ENCODE measurements at places on chromosomes 7 and 10.

DNA sequence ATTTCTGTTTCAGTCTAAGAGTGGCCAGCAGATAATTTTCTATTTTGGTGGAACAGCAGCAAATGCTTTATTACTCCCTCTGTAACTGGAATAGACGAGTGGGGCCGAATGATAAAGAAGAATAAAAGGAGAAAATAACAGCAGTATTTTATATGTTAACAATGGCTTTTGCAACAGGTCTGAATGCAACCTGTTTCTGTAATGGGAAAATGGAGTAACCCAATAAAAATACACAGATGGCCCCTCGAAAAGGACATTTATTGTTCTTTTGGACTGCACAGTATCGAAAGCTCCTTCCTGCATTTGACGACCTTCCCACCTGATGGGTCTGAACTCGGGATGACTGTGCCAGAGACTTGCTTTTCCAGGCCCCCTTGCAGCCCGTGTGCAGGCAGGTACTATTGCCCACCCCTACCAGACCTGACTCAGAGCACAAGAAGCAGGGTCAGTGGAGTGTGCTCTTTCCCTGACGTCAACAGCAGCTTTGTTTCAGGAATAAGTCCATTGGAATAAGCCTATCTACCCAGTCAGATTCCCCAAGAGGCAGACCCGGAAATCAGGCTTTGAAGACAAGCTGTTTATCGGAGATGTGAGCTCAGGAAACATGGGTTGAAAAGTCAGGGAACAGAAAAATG lies 306.5 kb upstream of the NEBL start:
- no peak for DNase-seq

- no peak for DNase-seq
Observed at GRCh38 chr7:140876519-140877248, 48.0 kb downstream of the BRAF start.

DNA sequence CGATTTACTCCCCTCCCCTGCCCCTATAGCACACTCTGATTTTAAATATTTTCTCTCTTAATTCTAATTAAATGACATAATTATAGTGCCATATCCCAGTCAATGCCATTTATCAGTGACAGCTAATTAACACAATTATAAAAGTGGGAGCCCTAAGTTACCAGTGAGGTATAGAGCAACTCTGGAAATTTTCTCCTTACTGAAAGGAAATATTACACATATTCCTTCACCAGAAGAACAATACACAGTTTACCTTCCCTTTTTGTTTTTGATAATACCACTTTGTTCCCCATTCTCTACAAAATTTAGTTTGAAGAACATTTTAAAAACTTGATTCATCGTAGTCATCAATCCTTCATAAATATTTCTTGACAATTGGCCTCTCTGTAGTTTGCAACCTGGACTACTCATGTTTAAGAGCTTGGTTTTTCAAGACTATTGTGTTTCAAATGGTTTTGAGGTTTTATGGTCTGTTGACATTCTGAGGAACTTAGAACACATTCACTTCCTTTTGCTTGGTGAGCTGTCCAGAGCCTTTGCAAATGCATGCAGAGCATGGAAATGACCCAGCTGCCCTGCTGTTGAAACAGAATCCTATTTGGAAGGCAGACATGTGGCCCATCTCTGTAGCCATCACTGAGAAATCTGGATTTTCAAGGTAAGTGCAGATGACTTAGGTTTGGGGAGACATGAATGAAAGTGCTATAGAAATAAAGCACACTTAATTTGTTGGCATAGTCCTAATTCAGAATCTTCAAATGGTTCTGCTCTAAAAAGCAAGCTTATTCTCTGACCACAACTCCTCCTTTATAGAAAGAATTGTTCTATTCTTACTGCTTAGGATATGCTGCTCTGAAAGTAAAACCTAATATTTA lies at the start of gene GPR141:
GPR141 (plus strand) TSS at position 521 of the 875 bp plus-strand sequence. CDS start 56,628 bp downstream, outside the sequence.
- no peak for DNase-seq

DNA sequence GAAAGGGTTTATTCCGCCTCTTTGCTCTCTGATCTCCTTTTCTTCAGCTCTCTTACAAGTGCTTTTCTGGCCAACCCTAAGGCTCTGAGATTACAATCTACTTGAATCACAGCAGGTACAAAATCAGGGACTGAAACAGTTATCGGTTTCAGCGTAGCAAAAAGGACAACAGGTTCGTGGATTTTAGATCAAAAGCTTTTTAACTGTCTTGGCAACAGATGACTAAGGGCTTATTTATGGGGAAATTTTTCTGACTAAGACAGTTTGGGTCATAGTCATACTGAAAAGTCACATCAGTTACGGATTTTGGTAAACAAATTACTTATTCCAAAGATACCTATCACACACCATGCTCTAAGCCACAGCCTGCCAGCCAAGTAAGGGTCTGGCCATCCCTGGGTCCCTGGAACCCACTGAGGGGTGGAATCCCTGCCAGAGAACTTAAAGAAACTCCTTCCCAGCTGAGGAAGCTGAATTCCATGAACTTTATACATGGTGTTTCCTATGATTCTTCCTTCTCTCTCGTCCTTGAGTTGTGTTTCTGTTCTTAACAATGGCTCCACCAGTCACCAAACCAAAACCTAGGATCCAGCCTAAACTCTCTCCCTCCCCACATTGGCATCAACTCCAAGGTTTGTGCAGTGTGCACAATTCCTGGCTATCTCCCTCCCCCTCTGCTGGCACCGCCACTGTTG lies 169.3 kb downstream of the FAM107B start:
- DNase-seq = no peak

- no peak for DNase-seq
Observed at GRCh38 chr7:88140947-88141346, 78.9 kb downstream of the SRI start.

DNA sequence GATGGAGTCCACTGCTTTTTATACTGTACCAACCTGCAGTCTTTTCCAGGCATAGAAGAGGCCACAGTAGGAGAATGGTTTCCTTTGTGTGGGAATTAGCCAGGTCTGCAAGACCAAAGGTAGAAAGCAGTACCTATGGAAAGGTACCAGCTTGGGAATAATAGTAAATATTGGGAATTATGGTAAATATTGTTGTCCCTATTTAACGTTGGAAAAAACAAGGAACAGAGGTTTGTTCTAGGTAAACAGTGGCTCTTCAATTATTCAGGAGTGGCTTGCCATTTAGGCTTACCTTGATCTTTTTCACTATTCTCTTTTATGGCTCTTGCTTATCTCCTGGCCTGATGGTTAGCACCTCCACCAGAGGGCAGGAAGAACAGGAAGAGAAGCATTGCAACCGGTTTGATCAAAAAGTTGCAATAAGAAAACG lies 43.9 kb upstream of the GSAP start:
- DNase-seq = no peak

DNA sequence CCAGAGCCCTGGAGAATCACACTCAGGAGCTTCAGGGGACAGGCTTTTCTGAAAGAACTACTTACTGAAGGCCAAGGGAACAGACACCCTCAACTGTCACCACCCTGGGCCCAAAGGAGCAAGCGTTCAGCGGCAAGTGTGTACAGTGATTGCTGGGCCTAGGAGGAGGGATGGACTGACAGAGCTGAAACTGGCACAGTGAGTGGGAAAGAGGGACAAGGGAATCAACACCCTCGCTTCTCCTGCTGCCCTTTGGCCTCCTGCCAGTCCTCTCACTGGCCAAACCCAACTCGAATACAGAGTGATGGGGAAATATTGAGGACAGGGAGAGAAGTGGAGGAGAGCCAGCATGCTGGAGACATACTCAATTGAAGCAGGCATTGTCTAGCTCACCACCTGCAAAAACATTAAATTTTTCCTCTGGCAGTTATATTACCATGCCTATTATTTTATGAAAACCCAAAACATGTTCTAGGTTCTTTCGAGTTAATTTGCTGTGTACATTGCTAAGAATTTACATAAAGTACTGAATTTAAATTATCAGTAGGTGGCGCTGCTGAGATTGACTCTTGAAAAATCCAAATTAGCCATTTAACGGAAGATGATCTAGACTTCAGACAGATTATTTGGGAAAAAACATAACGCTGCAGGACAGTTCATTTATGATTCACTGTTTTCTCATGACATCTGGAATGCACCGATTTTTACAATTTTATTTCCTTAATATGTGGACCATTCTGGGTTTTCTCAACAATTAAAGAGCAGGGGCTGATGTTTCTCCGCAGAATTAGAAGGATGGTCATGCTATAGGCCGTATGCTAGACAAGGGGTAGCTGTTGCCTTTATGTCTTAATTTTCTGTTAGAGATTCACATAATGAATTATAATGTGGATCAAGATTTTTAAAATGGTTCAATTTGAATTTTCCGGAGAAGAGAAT lies 14.7 kb upstream of the TMEM236 start:
- DNase-seq = no peak

DNA sequence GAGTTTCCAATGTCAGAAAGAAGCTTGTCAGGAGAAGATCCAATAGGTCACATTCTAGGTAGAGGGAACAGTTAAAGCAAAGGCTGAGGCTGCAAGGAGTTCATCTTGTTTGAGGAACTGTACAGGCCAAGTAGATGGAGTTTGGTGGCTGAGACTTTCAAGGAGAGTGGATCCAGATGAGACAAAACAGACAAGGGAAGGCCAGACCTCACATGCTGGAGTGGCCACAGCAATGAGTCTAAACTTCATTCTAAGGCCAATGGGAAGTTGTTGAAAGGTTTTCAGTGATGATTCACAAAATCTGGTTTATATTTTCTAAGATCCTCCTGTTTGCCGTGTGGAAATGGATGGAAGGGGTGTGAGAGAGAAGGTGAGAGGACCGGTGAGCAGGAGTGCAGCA lies 40.0 kb downstream of the EPDR1 start:
- DNase-seq = no peak

DNA sequence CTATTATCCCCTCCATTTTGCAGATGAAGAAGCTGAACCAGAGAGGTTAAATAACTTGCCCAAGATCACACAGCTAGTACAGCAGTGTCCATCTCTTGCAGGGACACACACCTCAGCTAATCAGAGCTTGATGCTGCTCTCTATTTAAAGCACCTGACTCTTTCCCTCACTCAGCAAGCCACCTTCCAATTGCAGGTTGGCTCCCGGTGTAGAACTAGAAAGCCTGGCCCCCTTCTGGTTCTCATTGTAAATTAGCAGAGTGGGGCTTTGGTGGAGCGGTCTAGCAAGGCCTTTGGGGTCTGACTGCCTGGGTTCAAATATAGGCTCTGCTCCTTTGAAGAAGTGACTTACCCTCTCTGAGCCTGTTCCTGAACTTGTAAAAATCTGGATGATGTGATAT lies 176.4 kb downstream of the NEURL1 start:
- DNase-seq = no peak

DNA sequence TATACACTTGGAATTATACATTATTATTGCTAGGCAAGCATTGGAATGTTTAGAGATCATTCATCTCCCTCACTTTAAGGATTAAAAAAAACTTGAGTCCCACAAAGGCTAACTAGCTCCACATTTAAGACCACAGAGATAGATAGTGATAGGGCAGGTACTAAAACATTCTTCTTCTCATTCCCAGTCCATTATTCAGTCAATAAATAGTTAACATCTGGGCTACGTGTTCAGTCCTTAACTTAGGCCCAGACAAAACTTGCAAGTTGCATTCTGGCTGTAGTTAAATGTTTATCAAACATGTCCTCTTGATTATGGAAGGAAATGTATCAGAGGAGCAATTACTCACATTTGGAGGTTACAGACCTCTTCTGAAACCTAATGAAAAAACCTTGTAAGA lies 2.4 kb downstream of the GNG11 start:
- no peak for DNase-seq

- DNase-seq = no peak
Observed at GRCh38 chr10:128398118-128398517, 271.9 kb upstream of the MKI67 start.

DNA sequence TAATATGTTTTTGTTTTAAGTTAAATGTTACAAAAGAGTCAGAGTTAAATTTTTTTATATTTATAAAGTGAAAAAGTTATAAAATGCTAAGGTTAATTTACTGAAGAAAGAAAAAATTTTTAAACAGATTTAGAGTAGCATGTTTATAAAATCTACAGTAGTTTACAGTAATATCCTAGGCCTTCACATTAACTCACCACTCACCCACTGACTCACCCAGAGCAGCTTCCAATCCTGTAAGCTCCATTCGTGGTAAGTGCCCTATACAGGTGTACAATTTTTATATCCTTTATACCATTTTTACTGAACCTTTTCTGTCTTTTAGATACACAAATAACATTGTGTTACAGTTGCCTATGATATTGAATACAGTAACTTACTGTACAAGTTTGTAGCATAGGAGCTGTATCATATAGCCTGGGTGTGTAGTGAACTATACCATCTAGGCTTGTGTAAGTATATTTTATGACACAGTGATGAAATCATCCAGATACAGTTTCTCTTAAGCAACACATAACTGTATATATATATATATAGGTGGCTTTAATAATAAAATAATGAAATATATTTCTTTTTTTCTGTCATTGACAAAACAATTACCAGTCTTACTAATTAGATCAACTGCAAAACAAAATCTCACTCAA lies 79.6 kb downstream of the PTEN start:
- DNase-seq = no peak

DNA sequence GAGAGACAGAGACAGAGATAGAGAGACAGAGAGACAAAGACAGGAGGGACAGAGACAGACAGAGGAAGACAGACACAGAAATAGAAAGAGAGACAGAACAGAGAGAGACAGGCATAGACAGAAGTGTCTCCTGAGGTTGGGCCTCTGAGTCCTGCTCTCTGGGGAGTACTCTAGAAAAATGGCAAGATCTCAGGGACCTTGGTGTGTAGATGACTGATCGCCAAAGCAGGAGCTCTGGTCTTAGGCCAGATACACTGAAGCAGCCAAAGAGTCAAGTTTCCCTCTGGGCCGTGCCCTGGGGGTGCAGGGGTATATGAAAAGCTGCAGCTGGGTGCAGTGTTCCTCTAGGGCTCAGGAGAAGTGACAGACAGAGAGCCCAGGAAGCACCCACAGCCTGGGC lies 176.6 kb upstream of the TNS3 start:
- no peak for DNase-seq

GRCh38 chr10:122847782-122848604 lies 2.3 kb upstream of the CUZD1 start:
- DNase-seq = no peak

DNA sequence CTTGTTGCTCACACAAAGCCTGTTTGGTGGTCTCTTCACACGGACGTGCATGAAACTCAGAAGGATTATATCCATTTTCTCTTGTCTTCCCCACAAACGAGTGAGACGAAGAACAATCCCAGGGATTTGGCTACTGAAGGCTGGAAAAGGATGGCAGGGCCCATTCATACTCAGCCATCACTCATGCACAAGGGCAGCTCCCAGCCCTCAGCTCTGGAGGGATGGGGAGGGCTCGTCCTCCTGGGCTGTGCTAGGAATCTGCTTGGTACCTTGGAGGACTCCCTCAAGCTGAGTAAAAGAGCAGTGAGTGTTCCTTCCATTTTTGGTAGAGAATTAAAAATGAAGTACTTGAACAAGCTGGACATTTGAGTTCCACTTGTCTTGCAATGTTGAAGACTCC lies 33.2 kb upstream of the RAB18 start:
- no peak for DNase-seq

GRCh38 chr7:105126436-105126975 lies 112.5 kb downstream of the KMT2E start:
- DNase-seq = no peak
